ENCODE measurements at places on chromosomes 7 and 10.

DNA sequence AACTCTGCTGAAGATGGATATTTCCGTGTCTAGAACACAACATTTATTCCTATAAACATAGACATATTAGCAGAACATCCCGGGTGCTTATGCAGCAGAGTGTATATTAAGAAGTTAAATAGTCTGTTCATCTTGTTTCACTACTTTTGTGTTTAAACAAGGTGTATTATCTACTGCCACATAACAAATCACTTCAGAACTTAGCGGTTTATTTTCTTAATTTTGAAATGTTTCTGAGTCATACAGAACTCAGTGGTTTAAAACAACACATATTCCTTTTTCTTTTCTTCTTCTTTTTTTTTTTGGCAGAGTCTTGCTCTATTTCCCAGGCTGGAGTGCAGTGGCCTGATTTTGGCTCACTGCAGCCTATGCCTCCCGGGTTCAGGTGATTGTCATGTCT, 25.8 kb downstream of the DENND10 start:
- DNase-seq: no peak

DNA sequence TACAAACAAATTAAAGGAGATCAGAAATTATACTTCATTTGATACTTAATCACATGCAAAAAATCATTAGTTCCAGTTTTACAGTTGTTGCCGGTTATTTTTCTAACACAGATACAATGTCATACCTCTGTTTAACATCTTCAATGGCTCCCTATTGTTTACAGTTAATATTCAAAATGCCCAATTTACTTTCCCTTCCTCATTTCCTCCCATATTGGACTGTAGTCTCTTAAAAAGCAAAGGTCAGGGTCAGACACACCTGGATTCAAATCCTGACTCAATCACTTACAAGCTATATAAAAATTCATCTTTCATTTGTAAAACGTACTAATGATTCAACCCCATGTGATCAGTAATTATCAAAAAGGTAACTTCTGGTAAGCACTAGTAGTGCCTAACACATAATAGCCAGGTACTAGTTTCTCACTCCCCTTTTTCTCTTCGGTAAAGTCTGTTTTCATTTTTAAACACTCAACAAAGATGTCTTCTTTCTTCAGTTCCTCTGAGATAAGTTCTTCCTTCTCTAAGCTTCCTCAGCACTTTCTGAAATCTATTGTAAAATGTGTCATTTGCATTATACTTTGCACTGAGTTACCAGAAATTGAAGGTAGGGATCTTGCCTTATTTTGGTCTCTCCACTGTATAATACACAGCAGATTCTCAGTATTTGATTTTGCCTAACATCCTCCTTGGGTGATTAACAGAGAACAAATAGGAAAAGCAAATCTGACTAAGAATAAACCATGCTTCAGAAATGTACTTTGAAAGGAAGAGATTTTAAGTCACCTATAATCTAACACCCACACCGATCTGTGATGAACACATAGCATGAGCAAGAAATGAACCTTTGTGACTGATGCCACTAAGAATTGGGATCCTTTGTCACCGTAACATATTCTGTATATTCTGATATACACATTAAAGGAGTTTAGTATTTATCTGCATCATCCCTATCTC, 16.1 kb downstream of the KMT2C start:
- DNase-seq: no peak

- no peak for DNase-seq
Observed at GRCh38 chr7:79287981-79288380, 165.5 kb downstream of the MAGI2 start.

- DNase-seq: no peak
Observed at GRCh38 chr7:20220921-20221547, 3.9 kb upstream of the MACC1 start.

DNA sequence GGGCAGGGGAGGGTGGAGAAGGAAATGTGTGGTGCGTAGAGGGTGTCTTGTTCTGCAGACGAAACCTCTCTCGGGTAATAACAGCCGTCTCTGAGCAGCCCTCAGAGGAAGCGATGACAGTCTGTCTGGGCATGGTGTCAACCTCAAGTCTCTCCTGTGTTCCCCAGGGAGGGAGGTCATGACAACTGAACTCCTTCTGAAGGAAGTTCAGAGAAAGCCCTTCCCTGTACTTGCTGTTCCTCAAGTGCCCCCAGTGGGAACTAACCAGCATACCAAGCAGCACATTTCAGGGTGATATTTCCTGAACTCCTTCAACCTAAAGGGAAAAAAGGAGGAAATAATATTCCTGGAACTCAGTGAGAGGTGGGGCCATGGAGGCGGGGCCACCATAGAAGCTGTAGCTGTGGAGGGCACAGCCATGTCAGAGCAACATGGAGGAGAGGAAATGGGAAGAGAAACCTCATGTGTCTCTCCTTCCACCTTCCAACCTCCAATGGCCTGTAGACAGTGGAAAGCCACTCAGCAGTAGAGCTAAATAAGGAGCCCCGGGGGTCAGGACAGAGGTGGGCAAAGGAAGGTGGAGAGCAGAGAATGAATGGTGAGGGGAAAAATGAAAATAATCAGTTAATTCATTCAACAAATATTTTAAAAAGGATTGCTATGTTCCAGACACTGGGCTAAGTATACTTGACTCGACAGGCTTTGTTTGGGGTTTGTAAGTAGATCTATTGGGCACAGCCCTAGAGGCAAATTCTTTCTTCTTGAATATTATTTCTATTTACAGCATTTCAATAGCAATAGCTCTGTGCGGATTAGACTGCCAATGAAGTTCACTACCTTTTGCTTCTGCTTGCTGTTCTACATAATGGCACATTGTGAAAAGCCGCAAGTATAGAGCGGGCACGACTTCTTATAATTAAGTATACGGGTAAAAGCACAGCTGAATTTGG, 61.0 kb upstream of the AOAH start:
- peak; percentile 77 for DNase-seq

DNA sequence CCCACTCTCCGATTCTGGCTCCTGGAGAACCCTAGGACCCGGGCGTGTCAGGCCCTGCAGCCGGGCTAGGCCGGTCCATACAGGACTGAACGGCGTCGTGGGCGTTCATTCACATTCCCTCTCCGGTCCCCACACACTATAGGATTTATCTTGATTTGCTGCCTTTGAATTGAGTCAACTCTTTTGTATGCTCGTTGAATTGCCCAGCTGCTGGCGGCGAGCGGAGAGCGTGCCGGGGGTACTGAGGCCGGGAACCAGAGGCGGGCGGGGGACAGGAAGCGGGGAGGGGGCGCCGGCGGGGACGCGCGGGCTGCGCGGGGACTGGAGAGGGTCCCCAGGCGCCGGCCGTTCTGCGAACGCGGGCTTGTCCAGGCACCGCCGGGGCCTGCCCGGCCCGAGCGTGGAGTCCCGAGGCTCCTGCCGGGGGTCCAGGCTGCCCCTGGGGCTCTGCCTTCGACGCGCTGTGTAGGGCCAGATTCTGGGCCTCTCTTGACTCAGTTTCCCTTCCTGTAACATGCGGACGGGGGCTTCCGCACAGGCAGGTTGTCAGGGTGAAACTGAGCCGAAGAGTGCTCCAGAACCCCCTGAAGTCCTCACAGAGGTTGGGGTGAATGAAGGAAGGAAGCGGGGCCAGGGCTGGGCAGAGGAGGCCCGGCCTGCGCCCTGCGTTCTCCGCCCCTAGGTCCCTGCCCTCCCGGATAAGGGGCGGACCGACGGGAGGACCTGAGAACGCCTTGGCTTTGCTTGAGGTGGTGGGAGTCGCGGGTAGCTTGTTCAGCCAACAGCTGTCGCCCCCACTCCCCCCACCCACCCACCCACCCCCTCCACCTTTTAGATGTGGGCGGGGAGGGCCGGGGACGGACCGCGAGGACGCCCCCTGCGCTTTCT, 769 bp upstream of the ELFN1 start:
- no peak for DNase-seq

DNA sequence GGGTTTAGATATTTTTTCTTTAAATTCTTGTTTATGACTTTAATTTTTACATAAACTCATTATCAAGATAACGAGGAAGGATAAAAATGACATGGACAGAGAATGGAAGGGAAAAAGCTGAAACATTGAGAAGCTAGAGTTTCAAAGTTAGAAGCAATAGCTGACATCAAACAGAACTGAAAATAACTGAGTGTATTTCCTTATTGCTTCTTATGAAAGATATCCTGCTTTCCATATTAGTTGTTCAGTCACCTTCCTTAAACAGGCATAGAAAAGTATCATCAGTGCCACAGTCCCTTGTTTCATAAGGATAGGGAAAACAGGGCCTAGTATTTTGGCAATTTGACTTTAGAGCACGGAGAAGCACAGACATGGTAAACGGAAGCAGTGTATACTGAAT, 460.5 kb upstream of the GHITM start:
- DNase-seq: no peak

- no peak for DNase-seq
Observed at GRCh38 chr10:132666705-132667341, 119.1 kb downstream of the NKX6-2 start.

DNA sequence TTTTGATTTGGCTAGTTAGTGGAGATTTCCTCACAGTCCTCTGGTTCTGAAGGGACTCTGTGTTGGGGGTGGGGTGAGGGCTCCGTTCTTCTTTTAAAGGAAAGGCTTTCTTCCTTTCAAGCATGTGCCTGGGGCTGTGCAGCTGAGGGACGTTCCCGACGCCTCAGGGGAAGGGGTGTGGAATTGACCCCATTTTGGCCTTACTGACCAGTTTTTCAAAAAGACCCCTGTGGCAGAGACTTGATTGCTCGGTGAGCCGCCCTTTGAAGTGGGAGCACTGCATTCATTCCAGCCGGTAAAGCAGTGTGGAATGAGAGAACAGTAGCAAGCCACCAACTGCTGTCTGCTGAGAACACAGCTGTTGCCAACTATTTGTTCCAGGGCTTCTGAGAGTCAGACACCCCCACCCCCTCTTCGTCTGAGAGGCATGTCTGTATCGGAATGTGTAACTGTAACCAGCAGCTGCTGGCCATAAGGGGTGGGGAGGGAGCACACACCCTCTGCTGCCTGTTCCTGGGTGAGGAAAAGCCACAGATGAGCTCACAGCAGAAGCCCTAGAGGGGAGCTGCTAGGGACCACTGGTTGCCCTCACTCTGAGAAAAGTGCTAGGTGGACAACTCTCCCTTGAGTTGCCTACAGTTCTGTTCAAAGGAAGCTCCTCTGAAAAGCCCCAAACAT, 33.2 kb downstream of the WBP1L start:
- no peak for DNase-seq

- no peak for DNase-seq
Observed at GRCh38 chr7:31263338-31263737, 77.2 kb downstream of the NEUROD6 start.

GRCh38 chr10:33421789-33422462, 87.5 kb upstream of the NRP1 start:
- no peak for DNase-seq

DNA sequence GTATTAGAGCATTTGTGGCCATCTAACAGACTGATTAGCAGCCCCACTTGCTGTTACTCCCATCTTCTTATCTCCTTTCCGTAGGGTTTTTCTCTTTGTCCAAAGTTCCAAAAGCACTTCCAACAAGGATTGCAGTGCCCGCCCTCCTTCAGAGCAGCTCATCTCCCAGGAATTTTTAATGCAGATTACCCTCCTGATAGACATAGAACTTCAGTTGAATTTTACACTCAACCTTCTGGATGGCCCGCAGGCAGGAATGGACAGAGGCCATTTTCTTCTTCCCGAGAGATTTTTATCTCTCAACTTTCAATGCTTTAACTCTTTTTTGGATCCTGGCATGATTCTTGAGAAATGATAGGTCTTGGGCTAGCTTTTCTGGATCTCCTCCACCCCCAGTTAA, 23.3 kb downstream of the PRKG1 start:
- no peak for DNase-seq

DNA sequence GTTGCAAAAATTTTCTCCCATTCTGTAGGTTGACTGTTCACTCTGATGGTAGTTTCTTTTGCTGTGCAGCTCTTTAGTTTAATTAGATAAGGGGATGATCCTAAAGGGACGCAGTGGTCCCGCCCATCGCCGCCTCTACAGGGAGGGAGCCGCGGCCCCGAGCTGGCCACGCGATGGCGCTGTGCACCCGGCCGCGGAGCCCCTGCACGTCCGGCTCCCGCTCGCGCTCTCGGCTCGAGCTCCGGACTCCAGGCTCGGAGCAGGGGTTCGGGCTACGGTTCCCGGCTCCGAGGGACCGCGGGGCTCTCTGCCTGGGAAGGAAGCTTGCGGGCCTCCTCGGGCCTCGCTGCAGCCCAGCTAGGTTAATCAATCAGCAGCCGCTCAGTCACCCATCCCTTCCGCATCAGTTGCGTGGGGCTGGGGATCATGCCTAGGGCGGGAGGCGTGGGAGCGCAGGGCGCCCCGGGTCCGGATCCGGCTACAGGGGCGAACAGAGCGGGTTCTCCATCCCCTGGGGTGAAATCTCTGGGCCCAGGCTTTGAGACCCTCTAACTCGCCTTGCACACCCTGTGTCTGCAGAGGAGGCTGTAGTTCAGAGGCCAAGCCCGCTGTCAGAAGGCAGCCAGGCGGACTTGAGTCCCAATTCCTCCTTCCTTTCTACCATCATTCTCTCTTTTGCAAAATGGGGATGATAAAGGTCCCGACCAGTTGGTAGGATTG, 97.9 kb downstream of the WDR11 start:
- DNase-seq: peak; percentile 6

- DNase-seq: no peak
Observed at GRCh38 chr10:511849-512191, 177.6 kb downstream of the DIP2C start.

DNA sequence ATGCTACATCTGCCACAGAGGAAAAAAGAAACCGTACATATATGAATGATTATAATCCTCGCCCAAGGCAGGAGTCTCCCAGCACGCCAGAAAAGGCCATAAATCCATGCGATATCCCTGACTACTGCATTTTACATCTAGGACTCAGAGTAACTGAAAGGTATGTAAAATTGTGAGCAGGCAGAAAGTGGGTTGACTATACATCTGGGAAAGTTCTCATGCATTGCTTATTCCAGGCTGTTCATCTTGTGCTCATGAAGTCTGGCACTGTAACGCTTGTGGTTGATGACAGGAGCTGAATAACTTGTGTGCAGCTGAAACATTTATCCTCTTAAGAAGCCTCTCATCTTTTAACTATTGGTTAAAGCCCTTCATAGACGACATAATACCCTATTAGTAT, 193.4 kb upstream of the STEAP4 start:
- DNase-seq: no peak

- no peak for DNase-seq
Observed at GRCh38 chr10:21424459-21424861, 101.0 kb downstream of the SKIDA1 start.

GRCh38 chr10:104328646-104328895, 9.7 kb downstream of the ITPRIP start:
- no peak for DNase-seq

DNA sequence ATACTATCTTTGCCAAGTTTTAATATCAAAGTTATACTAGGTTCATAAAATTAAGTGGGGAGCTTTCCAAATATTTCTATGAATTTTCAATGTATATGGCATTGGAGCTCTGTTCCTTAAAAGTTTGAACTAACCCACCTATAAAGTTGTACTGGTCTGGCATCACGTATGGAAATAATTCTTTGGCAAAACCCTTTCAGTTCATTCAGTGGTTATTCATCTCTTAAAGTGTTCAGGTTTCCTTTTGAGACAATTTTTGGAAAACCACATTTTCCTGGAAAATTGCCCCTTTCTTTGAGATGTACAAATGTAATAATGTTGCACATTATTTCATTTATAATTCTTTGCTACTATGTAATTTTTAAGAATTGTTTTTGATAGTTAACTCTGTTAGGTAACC, 62.5 kb upstream of the INPP5A start:
- no peak for DNase-seq

All from stimulated activated naive CD4-positive, alpha-beta T cell (primary cell).